Activated CD4-positive, alpha-beta T cell treated with anti-CD3 and anti-CD28 coated beads for 4 hours (primary cell): ENCODE measurements at places on chromosomes 2 and 18.

- DNase-seq, result no peak
These were observed 10.1 kb downstream of the COL4A4 start for GRCh38 chr2:227153758-227154486.

- DNase-seq, result no peak
These were observed 67.7 kb downstream of the NCK2 start for GRCh38 chr2:105812180-105813044.

- no peak for DNase-seq
These were observed 2.4 kb downstream of the SP5 start for GRCh38 chr2:170717599-170717963.

GRCh38 chr2:42971947-42972736 lies 179.8 kb upstream of the HAAO start:
- no peak for DNase-seq

DNA sequence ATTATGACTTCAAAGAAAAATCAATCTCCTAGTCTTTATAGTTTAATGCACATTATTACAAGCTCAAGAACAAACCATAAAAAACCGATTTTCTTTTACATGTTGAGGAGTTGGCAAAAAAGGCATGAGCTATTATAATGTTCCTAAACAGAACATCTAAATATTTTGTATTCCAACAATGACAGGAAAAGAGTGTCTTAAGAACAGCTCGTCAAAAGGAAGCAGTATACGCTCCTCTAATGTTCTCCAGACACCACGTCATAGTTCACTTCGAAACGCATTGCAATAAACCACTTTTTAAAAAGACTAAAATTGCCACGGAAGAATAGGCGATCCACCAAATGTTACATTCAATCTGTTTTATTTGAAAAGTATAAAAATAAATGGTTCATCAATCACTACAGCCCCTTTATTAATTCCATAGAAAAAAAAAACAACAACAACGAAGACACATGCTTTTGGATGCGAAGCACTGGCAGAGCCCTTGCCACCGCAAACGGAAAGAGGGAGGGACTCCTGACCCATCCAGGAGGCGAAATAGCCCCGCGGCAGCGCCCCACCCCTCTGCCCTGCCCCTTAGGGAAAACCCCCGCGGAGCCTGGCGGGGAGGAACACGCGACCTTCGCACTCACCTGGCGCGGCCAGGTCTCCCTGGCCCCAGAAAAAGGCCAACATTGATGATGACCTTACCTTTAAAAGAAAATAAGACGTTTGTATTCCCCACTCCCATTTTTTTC lies 45.8 kb downstream of the MBP start:
- no peak for DNase-seq

GRCh38 chr2:133054297-133054696 lies 384.3 kb upstream of the LYPD1 start:
- no peak for DNase-seq

GRCh38 chr2:235506291-235506996 lies 12.6 kb downstream of the AGAP1 start:
- DNase-seq, result no peak

DNA sequence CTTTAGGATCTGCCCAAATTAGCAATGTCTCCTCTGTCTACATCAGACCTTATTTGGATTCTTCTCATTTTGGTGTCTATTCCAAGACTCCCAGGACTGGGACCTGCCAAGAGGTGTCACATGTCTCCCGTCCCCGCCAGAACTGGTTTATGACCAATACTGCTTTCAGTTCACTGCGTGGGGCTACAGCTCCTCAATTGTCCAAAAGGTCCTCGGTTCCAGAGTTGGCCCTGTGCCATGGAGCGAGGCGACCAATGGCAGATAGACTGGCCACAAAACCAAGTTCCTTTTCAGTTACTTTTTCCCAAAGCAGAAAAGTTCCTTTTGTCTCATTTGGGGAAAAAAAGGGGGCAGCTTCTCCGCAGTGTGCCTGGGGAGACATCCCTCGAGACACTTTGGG lies 144.1 kb upstream of the ZNF236 start:
- DNase-seq, result no peak

- DNase-seq, result no peak
These were observed 57.4 kb downstream of the CYP26B1 start for GRCh38 chr2:72090271-72090720.

GRCh38 chr2:23158306-23158705 lies 226.7 kb upstream of the KLHL29 start:
- DNase-seq, result no peak
